ENCODE measurements at places on chromosomes 2 and 18.

- ATAC-seq = no peak
Observed at GRCh38 chr2:171711351-171711750, 24.1 kb downstream of the DYNC1I2 start.

GRCh38 chr18:37294951-37295350, 270.6 kb downstream of the CELF4 start:
- no peak for ATAC-seq

DNA sequence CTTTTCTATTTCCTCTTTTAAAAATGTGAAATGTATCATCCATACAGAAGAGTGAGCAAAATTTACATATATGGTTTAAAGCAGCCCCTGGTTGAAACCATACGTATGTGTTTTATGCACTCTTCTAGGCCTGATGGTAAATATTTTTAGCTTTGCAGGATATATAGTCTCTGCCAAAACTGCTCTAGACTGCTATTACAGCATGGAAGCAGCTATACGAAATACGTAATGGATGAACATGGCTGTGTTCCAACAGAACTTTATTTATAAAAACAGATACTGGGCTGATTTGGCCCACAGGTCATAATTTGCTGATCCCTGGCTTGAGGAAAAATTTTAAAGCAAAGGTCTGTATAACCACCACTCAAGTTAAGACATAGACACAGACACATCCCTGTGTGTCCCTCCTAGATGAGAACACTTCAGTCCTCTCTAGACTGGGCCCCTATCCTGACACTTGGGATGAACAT, 42.5 kb upstream of the ATP8B1 start:
- ATAC-seq = no peak

DNA sequence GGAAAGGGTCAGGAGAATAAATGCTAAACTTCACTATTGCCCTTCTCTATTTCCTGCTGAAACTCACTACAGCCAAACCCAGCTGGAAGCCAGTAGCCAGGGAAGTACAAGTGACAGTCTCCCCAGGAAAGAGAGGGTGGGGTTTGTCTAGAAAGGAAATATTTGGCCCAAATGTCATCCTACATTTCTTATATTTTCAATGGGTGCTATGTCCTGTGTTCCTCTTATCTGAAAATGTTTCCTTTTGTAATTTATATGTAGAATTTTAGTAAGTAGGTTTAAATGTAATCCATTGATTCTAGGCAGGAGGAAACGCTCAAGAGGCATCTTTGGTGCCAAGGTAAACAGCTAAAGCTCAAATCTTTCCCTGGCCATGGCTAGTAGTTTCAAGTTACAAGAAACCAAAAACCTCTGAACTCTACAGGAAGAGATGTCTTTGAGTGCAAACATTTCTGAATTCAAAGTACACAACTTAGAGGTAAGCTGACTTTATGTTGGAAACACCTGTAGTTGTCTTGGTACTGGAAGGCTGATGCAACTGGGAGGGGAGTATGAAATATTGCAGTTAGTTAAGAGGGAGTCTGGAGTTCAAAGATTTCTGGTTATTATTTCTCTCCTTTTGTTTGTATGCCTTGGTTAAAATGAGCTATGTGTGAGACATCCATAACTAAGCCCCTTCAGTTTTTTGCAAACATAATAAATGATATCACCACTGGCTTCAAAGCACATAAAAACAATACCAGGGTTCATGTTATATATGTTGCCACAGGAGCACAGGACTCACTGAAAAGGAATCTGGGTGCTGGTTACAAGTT, 356.1 kb upstream of the ZC3H15 start:
- ATAC-seq = no peak

GRCh38 chr18:55239740-55240139, 280.5 kb upstream of the CCDC68 start:
- ATAC-seq = no peak

GRCh38 chr2:148877403-148877740, 2.3 kb downstream of the KIF5C start:
- no peak for ATAC-seq

GRCh38 chr2:68740400-68740914, 5.8 kb downstream of the ARHGAP25 start:
- ATAC-seq = peak; percentile 46

DNA sequence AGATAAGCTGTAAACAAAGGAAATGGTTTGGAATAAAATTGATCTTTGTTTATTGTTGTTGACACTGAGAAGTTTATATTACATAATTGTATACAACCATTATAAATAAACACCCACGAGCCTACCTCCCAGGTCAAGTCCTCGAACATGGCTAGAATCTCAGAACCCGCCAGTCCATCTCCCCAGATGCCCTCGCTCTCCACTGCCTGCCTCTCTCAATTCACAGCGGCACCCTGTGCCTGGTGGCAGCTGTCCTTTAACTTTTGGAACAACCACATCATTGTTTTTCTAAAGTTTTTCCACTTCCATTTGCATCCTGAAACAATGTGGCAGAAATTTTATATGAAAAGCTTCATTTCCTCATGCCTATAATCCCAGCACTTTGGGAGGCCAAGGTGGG, 52.2 kb upstream of the OTOS start:
- ATAC-seq = no peak

DNA sequence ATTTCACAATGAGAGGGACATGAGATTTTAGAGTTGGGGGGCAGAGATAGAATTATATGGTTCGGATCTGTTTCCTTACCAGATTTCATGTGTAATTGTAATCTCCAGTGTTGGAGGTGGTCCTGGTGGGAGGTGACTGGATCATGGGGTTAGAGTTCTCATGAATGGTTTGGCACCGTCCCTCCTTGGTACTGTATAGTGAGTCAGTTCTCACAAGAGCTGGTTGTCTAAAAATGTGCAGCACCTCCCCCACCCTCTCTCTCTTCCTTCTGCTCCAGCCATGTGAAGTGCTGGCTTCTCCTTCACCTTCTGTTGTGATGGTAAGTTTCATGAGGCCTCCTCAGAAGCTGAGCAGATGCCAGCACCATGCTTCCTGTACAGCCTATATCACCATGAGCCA, 138.1 kb downstream of the SCG2 start:
- no peak for ATAC-seq

- ATAC-seq = peak; percentile 35
Observed at GRCh38 chr2:25690058-25690457, 16.7 kb upstream of the DTNB start.

- ATAC-seq = no peak
Observed at GRCh38 chr18:50665519-50665918, 105.6 kb downstream of the MAPK4 start.

- ATAC-seq = no peak
Observed at GRCh38 chr2:52264488-52264887, 1232.6 kb upstream of the NRXN1 start.

DNA sequence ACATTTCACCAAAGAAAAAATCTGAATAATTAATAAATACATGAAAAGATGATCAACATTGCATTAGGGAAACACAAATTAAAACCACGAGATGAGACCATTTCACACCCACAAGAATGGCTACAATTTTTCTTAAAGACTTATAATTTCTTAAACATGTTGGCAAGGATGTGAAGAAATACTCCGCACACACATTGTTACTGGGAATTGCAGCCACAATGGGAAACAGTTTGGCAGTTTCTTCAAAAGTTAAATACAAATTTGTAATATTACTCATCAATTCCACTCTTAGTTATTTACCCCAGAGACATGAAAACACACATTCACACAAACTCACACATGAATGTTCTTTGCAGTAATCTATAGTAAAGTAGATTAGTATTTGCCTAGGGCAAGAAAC, 363.3 kb upstream of the SMIM21 start:
- ATAC-seq = no peak

DNA sequence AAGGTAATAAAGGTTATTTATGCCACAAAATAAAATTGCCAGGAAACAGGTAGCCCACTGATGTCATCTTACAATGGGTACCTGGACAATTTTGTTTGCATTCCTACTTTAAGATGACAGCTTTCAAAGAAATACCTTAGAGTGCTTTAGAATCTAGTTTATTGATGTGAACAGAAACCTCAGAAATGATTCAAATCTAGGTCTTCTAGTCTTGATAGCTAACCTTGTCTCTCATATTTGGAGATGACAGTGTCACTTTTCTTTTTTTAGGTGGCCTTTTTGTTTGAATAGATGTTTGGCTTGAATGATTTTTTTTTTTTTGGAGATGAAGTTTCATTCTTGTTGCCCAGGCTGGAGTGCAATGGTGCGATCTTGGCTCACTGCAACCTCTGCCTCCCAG, 69.1 kb downstream of the PIK3C3 start:
- peak; percentile 68 for ATAC-seq

DNA sequence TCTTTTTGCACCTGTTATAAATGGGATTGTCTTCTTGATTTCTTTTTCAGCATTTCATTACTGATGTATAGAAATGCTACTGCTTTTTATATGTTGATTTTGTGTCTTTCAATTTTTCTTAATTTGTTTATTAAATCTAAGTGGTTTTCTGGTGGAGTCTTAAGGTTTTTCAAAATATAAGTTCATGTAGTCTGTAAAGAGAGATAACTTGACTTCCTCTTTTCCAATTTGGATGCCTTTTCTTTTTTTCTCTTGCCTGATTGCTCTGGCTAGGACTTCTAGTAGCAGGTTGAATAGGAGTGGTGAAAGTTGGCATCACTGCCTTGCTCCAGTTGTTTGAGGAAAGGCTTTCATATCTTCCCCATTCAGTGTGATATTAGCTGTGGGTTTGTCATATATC, 28.6 kb upstream of the GALNT5 start:
- ATAC-seq = no peak

- peak; percentile 85 for ATAC-seq
Observed at GRCh38 chr2:197941715-197942114, 137.3 kb downstream of the PLCL1 start.

DNA sequence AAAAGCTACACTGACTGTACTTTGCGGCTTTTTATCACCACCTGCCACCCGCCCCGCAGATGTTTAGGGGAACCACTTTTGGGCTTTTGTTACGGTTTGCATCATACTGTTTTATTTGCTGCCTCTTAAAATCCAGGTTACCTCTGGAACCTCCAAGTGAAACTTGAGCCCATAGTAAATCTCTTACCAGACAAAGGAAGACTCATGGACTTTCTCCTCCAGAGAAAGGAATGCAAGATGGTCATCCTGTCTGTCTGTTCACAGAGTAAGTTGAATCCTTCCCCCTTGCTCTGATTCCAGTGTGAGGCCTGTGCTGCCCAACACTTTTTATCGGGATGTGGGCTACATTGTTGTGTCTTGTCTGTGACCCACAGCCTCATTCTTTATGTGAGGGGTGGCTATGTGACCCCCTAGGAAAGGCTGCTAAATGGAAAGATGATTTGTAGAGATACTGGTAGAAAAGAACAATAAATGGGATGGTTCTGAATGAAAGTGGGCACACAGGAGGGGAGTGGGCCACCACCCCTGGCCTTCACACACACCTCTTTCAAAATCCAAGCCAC, 23.3 kb downstream of the RMC1 start:
- ATAC-seq = no peak

- ATAC-seq = no peak
Observed at GRCh38 chr2:184463102-184463865, 135.0 kb upstream of the ZNF804A start.

- no peak for ATAC-seq
Observed at GRCh38 chr18:4352746-4353551, 102.2 kb downstream of the DLGAP1 start.

DNA sequence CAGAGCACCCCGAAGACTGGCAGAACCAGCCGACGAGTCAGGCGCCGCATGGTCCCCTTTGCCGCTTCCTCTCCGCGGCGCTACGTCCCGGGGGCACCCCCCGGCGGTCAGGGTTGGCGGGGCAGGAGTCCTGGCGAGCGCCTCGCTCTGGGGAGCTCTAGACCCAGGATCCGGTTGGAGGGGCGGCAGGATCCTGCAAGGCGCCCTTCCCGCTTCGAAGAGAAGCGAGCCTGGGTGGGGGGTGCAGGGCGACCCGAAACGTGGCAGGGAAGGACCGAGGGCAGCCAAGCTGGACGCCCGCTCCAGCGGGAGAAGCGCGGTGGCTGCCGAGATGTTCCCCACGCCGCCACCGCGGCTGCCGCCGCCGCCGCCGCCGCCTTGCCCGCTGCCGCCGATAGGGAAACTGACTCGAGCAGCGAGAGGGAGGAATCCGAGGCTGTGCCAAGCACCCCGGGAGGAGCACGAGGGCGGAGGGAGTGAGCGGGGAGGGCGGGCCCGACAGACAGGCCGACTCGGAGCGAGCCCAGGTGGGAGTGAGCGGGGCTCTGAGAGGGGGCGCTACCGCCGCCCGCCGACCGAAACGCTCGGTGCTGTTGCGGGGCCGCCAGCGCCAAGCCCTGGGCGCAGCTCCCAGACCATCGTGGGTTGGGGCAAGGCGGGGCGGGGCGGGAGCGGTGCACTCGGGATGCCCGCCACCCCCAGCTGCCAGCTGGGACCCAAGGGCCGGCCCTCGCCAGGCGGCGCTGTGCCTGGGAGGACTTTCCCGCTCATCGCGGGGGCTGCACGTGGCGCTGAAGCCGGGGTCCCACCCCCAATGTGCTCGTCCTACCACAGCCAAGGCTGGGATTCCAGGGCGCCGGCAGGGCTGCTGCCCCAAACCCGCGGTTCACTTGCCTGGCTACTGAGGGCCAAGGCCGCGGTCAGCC, at the start of gene GALNT14:
Gene GALNT14 (minus strand): TSS at position 404 of the 926 bp plus-strand sequence. CDS start 354 bp downstream, at position 50.
- peak; percentile 62 for ATAC-seq

DNA sequence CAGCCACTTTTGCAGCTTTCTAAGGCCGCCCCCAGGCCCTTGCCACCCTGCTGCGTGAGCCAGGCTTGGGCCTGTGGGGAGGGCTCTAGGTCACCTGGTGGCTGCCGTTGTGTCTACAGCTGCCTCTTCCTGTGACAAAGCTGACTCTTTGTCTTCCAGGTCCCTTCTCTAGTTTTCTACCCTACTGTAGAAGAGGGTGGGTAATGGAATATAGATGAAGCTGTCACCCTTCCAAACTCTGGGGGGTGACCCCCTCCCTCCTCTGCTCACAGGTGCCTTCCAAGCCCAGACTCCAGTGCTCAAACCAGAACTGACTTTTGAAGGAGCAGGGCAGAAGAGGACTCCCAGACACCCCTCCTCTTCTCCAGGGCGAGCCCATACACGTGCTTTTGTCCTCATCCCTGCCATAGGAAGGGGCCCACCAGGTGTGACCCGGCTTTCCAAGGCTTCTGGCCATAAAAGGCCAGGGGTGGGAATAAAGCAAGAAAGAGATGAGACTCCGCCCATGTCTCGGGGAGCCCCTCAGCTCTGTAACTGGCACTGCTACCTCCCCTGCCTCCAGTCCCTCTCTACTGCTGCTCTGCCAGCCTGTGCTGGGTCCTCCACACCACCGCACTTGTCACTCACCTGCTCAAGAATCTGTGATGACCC, 17.9 kb upstream of the SDC1 start:
- peak; percentile 47 for ATAC-seq

GRCh38 chr2:1632510-1632909, 111.8 kb downstream of the PXDN start:
- no peak for ATAC-seq

DNA sequence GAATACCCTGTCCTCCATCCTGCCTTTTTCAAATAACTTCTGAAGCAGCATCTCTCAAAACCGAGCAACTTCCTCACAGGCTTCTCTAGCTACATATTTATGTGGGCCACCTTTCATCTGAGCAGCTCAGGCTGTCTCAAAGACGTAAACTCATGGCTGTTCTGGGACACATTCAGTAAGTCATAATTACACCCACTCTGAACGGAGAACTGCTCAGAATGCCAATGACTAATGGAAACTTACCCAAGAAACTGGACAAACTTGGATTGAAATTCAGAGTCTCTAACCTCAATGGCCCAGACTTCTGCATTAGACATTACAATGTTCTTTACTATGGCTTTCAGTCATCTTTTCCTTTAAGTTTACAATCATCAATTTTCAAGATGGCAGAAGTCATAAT, 145.2 kb downstream of the RAD51AP2 start:
- no peak for ATAC-seq

GRCh38 chr2:232569541-232569940, 19.1 kb downstream of the EIF4E2 start:
- ATAC-seq = no peak

- ATAC-seq = no peak
Observed at GRCh38 chr2:40450796-40451430, 977 bp downstream of the SLC8A1 start.

GRCh38 chr2:114550895-114551793, 108.7 kb downstream of the DPP10 start:
- peak; percentile 26 for ATAC-seq
